HCT116 (cell line): ENCODE measurements at places on chromosomes 6 and 20. TPM values are rescaled to one million over a fixed set of nuclear protein-coding genes. Genes with fewer than 3 reads are reported as not detected.
A peak's percentile ranks its signal among the peaks of the same experiment; 100 is the strongest.

Gene PRDM1
- total RNA-seq = 3.4 TPM

Gene RRP36
- total RNA-seq = 63.4 TPM

- no peak overlapping the region for H3K4me3 ChIP-seq
- no peak overlapping the region for H3K27ac ChIP-seq
- H3K4me1 ChIP-seq = peaks cover 47% of the 10 kb centered on the region
- DNase-seq = peak; percentile 36
Measured at GRCh38 chr6:40999569-40999968, 39.5 kb downstream of the UNC5CL start.

- no peak for DNase-seq
- H3K27ac ChIP-seq = no peak overlapping the region
- no peak overlapping the region for H3K4me3 ChIP-seq
- peaks cover 5% of the 10 kb centered on the region; the same call in 1 of the 2 replicates for H3K36me3 ChIP-seq
- H3K4me1 ChIP-seq = peaks cover 66% of the 10 kb centered on the region
Measured at GRCh38 chr20:50547964-50548363, 37.8 kb downstream of the PTPN1 start.

GRCh38 chr20:47775841-47776240 lies 9.4 kb downstream of the SULF2 start:
- H3K4me1 ChIP-seq = no peaks in the 10 kb centered on the region
- no peaks in the 10 kb centered on the region for H3K27me3 ChIP-seq

Gene VNN1
- total RNA-seq = not detected

Gene CD24
- 7.3 TPM for total RNA-seq

Gene OR2B6
- 0.25 TPM for total RNA-seq

- H3K4me3 ChIP-seq = no peak overlapping the region
- H3K27ac ChIP-seq = no peak overlapping the region
- H3K36me3 ChIP-seq = no peaks in the 10 kb centered on the region
- H3K27me3 ChIP-seq = no peaks in the 10 kb centered on the region
Measured at GRCh38 chr20:45998337-45998736, 10.4 kb upstream of the MMP9 start.

DNA sequence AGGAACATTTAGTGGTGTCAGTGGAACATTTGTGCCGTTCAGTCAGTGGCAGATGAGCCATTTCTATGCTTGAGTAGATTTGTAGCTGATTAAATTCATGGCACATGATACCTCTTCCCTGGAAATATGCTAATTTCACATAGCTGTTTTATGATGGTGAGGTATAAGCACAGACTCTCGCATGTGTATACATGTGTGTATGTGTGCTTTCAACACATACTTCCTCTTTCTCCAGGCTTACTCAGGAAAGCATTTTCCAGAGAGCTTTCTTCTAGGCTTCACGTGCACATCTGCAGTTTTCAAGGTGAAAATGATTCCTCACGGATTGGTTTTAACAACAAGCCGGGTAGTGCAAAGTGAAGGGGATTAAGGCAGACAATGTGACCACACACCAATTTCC lies 396.5 kb downstream of the HDGFL1 start:
- no peaks in the 10 kb centered on the region for H3K27me3 ChIP-seq
- no peak overlapping the region for H3K27ac ChIP-seq
- H3K4me3 ChIP-seq = no peak overlapping the region
- H3K36me3 ChIP-seq = no peaks in the 10 kb centered on the region
- H3K4me1 ChIP-seq = no peaks in the 10 kb centered on the region
- no peak for DNase-seq

Gene ADTRP
- 0.86 TPM for total RNA-seq

- H3K27me3 ChIP-seq = no peaks in the 10 kb centered on the region
- H3K4me1 ChIP-seq = no peaks in the 10 kb centered on the region
- DNase-seq = no peak
- H3K4me3 ChIP-seq = no peak overlapping the region
- H3K27ac ChIP-seq = no peak overlapping the region
- H3K36me3 ChIP-seq = no peaks in the 10 kb centered on the region
Measured at GRCh38 chr6:19311786-19312185, 525.4 kb upstream of the ID4 start.

DNA sequence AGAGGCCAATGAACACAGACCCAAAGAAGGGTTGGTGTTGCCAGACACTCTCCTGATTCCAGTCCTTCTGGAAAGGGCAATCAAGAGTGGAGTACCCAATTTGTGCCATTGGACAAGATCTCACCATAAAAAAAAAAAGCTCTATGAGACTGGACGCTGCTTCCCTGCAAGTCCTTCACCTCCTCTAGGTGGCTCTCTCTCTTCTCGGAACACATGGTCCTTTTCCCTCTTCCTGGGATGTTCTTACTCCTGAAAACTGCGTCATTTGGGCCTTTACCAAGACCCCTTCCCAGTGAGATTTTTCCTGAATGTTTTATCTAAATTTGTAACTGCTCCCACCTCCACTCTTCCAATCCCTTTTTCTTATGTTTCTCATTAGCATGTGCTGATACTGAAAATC lies 280.8 kb downstream of the FOXA2 start:
- H3K36me3 ChIP-seq = no peaks in the 10 kb centered on the region
- H3K4me1 ChIP-seq = no peaks in the 10 kb centered on the region
- DNase-seq = peak; percentile 18
- no peak overlapping the region for H3K4me3 ChIP-seq

GRCh38 chr6:113629256-113629655 lies 227.9 kb upstream of the MARCKS start:
- no peak overlapping the region for H3K4me3 ChIP-seq
- DNase-seq = no peak
- no peak overlapping the region for H3K27ac ChIP-seq
- peaks cover 27% of the 10 kb centered on the region for H3K4me1 ChIP-seq

Gene KHDRBS2
- total RNA-seq = not detected

DNA sequence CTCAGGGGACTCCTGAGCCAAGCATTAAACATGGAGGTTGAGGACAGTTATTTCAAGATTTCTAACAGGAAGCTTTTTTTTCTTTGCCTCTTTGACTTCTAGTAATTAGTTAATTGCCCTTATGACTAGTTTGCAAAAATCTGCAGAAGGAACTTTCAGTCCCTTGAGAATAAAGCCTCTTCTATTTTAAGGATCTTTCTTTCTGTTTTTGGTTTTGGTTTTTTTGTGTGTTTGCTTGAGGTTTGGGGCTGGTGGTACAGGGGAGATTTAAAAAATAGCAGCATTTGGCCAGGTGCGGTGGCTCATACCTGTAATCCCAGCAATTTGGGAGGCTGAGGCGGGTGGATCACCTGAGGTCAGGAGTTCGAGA lies 259.3 kb downstream of the BMP7 start:
- H3K36me3 ChIP-seq = no peaks in the 10 kb centered on the region
- no peak overlapping the region for H3K4me3 ChIP-seq
- no peak overlapping the region for H3K27ac ChIP-seq
- H3K27me3 ChIP-seq = no peaks in the 10 kb centered on the region

Gene NHLRC1
- total RNA-seq = not detected

DNA sequence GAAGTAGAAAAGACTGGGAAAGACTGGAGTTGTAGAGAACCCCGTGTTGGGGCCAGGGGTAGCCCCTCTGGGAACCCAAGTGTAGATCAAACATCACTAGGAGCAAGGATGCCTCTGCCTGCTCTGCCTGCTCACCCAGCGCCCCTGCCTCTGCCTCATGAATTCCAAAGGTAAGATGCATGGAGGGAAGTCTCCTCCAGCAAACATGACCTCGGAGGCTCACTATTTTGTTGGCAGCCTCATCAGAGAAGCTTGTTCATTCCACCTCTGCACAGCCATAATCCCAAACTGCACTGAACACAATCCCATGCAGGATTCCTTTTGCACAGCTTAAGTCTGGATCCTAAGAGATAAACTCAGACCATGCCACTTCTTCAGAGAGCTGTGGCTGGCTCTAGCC lies 4.9 kb downstream of the FRS3 start:
- H3K4me1 ChIP-seq = 0 out of 2 replicates have a peak, but pooled peaks cover 4% of the 10 kb centered on the region
- no peaks in the 10 kb centered on the region; the same call in 1 of the 2 replicates for H3K36me3 ChIP-seq
- DNase-seq = no peak
- no peak overlapping the region for H3K27ac ChIP-seq
- H3K27me3 ChIP-seq = no peaks in the 10 kb centered on the region

Gene RHAG
- 0.57 TPM for total RNA-seq

DNA sequence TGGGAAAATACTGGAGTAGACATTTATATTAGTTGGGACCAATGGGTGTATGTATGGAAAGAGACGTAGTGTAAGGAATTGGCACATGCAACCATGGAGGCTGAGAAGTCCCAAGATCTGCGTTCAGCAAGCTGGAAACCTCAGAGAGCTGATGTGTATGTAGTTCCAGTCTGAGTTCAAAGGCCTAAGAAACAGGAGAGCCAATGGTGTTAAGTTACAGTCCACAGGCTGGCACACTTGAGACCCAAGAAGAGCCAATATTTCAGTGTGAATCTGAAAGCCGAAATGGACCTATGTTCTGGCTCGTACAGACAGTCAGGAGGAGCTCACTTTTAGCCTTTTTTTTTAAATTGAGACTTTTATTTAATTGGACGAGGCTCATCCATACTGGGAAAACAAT lies 244.2 kb downstream of the CDKAL1 start:
- no peak overlapping the region for H3K4me3 ChIP-seq
- no peaks in the 10 kb centered on the region for H3K27me3 ChIP-seq
- H3K4me1 ChIP-seq = no peaks in the 10 kb centered on the region
- H3K36me3 ChIP-seq = no peaks in the 10 kb centered on the region
- no peak overlapping the region for H3K27ac ChIP-seq

GRCh38 chr6:119347466-119348095 lies 2.0 kb downstream of the MAN1A1 start:
- H3K4me3 ChIP-seq = peak overlapping the region; percentile 82
- no peaks in the 10 kb centered on the region for H3K36me3 ChIP-seq
- no peak for DNase-seq
- H3K27ac ChIP-seq = peak overlapping the region; percentile 78; the same call in 1 of the 2 replicates

GRCh38 chr6:139883776-139884175 lies 509.3 kb upstream of the CITED2 start:
- H3K4me3 ChIP-seq = no peak overlapping the region
- no peak overlapping the region for H3K27ac ChIP-seq
- H3K36me3 ChIP-seq = no peaks in the 10 kb centered on the region
- peaks cover 23% of the 10 kb centered on the region for H3K4me1 ChIP-seq

DNA sequence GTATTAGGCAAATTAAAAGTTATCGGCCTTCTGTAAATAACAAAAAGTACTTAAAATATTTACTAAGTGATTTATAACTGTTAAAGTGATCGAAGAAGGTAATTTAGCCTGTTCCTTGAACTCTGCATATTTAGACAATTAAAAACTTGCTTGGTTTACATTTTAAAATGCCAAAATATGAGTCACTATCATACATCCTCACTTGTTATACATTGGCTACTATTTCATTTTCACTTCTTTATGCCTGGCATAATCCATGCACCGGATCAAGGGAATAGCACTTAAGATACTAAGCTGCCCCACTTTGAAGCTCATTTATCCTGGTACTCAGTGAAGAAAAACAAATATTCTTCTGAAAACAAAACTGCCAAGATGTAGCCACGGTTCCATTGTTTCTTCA lies 344.6 kb downstream of the UBE3D start:
- no peaks in the 10 kb centered on the region for H3K27me3 ChIP-seq
- H3K4me3 ChIP-seq = no peak overlapping the region
- no peak for DNase-seq
- no peaks in the 10 kb centered on the region for H3K36me3 ChIP-seq
- no peaks in the 10 kb centered on the region for H3K4me1 ChIP-seq

Gene FOXF2
- not detected for total RNA-seq
